ENCODE measurements at places on chromosomes 1 and 21.

DNA sequence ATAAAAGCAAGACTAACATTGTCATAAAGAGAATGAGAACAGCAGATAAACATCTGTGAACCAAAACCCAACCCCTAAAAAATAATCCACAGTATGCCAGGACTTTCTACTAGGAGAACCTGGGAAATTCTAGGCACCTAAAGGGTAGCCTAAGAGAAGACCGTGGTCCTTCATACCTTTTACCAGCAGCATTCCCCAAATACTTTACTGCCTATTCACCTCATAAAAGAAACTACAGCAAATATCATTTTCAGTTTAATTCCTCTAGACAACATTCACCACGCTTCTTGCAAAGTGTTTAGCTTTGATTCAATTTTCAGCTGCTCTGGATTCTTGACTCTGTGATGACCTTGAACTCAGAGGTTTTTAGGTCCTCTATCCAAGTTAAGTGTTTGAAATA, 1180.7 kb upstream of the B3GALT2 start:
- no peak for DNase-seq

GRCh38 chr1:72530646-72531045, 248.3 kb upstream of the NEGR1 start:
- DNase-seq = no peak

DNA sequence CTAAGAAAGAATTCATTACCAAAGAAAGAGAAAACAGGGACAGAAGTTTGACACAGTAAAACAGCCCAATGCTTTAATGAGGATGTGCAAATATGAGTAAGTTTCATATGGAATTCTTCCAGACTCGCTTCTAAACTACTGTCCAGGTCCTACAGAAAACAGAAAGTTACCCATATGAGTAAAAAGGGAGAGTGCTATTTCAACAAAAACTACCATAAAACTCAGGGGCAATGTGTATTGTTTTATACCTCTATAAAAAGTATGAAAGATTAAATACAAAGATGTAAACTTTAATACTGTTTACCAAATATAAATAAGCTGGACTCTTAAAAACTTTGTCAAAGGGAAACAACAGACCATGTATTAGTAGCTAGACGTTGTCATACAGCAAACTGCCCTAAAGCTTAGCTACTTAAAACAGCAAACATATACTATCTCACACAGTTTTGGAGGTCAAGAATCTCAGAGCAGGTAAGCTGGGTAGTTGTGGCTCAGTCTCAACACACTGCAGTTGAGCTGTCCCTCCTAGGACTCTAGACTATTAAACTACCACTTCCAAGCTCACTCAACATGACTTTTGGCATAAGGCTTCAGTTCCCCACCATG, 174.9 kb downstream of the COP1 start:
- DNase-seq = no peak

- DNase-seq = no peak
Observed at GRCh38 chr1:21620496-21620895, 48.7 kb downstream of the RAP1GAP start.

GRCh38 chr1:181208083-181208482, 119.6 kb downstream of the IER5 start:
- no peak for DNase-seq

GRCh38 chr1:194734970-194735369, 1548.6 kb upstream of the B3GALT2 start:
- DNase-seq = no peak

DNA sequence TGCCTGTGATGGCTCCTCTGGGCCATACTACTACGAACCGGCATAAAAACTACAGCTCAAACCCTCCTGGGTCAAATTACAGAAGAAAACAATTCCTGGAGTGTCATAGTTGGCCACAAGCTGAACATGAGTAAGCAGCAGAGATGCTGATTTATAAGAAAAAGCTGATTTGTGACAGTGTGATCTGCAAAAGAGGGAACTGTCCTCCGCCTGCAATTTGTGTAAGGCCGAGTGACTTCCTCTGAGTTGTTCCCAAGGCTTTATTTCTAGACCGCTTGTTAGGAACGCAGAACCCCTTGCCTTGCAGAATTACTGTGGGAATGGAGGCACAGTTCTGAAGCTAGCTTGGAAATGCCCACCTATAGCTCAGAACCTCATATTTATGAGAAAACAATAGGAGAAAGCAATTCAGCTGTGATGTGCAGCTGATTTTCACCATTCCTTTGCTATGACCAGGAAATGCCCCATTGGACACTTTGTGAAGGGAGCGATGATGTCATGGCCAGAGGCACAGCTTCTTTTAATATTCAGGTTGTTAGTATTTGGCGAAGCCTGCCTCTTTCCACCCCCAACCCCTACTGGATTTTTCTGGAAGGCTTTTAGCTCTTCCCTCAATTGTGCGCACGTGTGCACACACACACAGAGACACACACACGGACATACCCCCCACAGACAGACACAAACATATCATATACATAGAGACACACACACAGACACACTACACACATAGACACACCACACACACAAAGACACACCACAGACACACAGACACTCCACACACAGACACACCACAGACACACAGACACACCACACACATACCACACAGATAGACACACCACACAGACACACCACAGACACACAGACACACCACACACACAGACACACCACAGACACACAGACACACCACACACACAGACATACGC, 47.6 kb downstream of the IER5 start:
- peak; percentile 83 for DNase-seq

DNA sequence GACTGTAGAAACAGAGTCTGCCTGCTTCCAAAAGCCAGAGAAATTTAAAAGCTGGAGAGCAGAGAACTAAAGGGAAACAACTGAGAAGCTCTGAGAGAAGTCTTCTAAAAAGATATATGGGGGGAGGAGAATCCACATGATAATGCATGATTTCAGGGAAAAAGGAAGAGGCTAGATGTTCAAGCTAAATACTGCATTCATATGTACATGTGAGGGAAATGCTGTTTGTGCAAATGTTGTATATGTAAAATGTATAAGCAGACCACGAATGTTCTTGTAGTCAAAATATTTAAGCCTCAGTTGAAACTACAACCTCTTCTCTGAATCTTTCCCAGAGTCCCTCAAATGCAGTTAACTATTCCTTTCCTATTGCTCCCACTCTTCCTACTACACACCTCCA, 79.2 kb downstream of the AKT3 start:
- no peak for DNase-seq
